ENCODE measurements at places on chromosomes 5 and 9. TPM values are rescaled to one million over a fixed set of nuclear protein-coding genes. Genes with fewer than 3 reads are reported as not detected.

ST8SIA4 gene
- 0.22 TPM for total RNA-seq

FAM221B gene
- not detected for total RNA-seq

TXNDC8 gene
- not detected for total RNA-seq

SPINK4 gene
- not detected for total RNA-seq

DND1 gene
- 0.33 TPM for total RNA-seq

POU5F2 gene
- total RNA-seq, result not detected

GPR150 gene
- 0.15 TPM for total RNA-seq

OTP gene
- 0.12 TPM for total RNA-seq

LCN1 gene
- total RNA-seq, result not detected

All from A549 treated with ZK216348 at 1 μM for 4 hours (cell line).